Peyer's patch (tissue), 4 donors: ENCODE measurements at places on chromosomes 7 and 10. TPM values are rescaled to one million over a fixed set of nuclear protein-coding genes. Genes with fewer than 3 reads are reported as not detected.

Gene HOXA9
- total RNA-seq, result 71.2 TPM

Gene CYP26C1
- total RNA-seq, result not detected

DNA sequence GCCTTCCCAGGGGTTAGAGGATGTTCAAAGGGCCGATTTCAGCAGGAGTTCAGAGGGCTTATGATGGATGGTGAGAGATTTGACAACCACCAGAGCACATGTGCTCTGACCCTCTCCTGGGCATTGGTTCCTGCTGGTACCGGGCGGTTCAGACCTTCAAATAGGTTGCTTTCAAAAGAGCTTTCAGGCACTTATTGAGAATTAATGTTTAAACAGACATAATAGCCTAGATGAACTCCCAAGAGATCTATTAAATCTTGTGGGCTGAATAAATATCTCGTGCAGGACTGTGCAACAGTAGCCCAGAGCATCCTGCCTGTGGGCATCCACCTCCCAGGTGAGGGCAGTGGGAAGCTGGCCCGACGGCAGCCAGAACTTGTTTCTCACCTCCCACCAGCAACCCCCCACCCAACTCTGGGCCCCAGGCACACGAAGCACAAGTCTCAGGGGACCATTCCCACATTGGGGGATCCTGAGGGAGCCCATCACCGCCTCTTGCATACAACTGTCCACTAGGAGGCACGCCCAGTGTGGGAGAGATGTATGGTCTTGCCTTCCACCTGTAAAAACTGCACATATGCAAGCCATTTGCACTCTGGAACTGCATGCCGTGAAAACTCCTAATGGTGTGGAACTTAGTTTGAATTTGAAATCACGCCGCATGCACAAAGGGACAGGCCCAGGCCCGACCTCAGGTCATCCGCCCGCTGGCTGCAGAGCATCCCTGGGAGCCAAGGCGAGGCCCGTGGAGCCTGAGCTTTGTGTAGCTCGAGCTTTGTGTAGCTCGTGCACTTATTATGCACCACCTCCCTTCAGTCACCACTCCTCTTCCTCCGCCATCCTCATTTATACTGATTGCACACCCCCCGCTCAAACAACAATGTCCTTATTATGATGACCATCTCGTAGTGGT lies 147.8 kb downstream of the ADCY1 start:
- no peak overlapping the region for H3K4me3 ChIP-seq
- H3K27me3 ChIP-seq, result no peaks in the 10 kb centered on the region
- no peak overlapping the region for H3K27ac ChIP-seq
- no peak for DNase-seq
- no peaks in the 10 kb centered on the region for H3K4me1 ChIP-seq

DNA sequence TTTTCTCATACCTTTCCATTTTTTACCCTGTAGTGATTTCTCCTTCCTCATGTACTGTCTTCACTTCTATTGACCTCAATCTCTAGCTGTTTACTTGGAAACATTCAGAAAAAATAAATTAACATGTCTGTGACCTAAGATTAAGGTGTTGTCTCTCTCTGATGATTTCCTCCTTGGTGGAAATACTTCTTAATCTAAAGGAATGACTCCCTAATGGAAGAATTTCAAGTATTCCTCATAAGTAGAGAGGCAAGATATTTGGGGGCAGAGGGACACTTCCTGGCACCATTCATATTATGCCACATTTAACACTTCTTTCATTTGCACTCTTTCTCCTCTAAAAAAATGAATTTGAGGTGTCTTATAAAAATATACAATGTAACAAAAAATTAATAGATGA lies 202.8 kb downstream of the NEBL start:
- no peak overlapping the region for H3K4me3 ChIP-seq
- no peak for DNase-seq
- H3K27ac ChIP-seq, result no peak overlapping the region
- H3K27me3 ChIP-seq, result no peaks in the 10 kb centered on the region
- H3K4me1 ChIP-seq, result no peaks in the 10 kb centered on the region

GRCh38 chr10:52639652-52640051 lies 132.9 kb downstream of the MBL2 start:
- no peak for DNase-seq
- H3K27me3 ChIP-seq, result no peaks in the 10 kb centered on the region
- no peak overlapping the region for H3K27ac ChIP-seq
- H3K4me3 ChIP-seq, result no peak overlapping the region
- no peaks in the 10 kb centered on the region for H3K36me3 ChIP-seq
- no peaks in the 10 kb centered on the region for H3K4me1 ChIP-seq

DNA sequence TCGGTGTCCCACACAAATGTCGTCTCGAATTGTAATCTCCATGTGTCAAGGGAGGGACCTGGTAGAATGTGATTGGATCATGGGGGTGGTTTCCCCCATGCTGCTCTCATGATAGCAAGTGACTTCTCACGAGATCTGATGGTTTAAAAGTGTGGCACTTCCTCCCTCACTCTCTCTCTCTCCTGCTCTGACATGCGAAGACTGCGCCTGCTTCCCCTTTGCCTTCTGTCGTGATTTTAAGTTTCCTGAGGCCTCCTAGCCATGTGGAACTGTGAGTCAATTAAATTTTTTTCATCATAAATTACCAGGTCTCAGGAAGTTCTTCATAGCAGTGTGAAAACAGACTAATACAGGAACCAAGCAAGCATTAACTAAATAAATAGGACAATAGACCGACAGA lies 229.1 kb downstream of the GFRA1 start:
- no peak overlapping the region for H3K27ac ChIP-seq
- H3K4me1 ChIP-seq, result no peaks in the 10 kb centered on the region
- no peak overlapping the region for H3K4me3 ChIP-seq
- H3K36me3 ChIP-seq, result no peaks in the 10 kb centered on the region

DNA sequence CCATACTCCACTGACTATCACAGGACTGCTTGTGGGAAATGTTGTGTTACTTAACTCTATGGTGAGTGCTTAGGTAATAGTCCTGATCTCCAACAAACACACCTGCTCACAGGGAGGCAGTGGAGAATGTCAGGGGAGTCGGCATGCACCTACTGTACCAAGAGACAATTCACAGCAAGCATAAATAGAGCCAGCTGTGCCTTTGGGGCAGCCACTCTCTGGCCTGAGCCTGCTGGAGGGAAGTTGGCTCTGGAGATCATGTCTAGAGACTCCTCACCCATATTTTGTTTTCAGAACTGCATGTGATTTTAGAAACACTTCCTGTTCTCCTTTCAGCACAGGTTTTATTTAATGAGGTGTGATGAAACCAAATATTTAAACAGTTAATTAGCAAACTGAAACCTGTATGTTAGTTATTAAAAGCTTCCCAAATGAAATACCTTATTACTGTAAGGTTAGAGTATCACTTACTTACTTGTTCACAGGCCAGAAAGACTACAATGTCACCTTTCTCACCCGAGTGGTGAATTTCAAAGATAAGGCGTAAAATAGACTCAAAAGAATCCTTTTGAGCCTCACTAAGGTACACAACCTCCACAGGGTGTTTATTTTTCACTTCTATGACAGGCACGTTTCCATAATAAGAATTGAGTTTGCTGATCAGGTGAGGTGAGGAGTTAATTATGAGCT lies 21.8 kb downstream of the DHX32 start:
- no peak overlapping the region for H3K27ac ChIP-seq

GRCh38 chr7:116241291-116241690 lies 31.0 kb downstream of the TES start:
- H3K36me3 ChIP-seq, result peaks cover 19% of the 10 kb centered on the region
- DNase-seq, result no peak
- H3K4me3 ChIP-seq, result no peak overlapping the region
- no peak overlapping the region for H3K27ac ChIP-seq
- H3K4me1 ChIP-seq, result no peaks in the 10 kb centered on the region

DNA sequence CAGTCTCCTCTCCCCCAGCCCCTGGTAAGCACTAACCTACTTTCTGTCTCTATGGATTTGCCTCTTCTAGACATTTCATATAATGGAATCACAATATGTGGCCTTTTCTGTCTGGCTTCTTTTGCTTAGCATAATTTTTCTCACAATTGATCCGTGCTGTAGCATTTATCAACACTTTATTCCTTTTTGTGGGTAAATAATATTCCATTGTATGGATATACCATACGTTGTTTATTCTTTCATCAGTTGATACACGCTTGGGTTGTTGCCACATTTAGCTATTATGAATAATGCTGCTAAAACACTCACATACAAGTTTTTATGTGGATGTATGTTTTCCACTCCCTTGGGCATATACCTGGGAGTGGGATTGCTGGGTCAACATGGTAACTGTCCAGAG lies 25.8 kb downstream of the MCM10 start:
- H3K27ac ChIP-seq, result no peak overlapping the region
- H3K4me3 ChIP-seq, result no peak overlapping the region
- no peaks in the 10 kb centered on the region for H3K4me1 ChIP-seq
- H3K27me3 ChIP-seq, result no peaks in the 10 kb centered on the region
- DNase-seq, result no peak

Gene STEAP1
- total RNA-seq, result 2.9 TPM

- no peak for DNase-seq
- H3K27ac ChIP-seq, result no peak overlapping the region
- no peaks in the 10 kb centered on the region for H3K27me3 ChIP-seq
- H3K4me3 ChIP-seq, result no peak overlapping the region
- no peaks in the 10 kb centered on the region for H3K4me1 ChIP-seq
- H3K36me3 ChIP-seq, result no peaks in the 10 kb centered on the region
Observed at GRCh38 chr7:83038787-83039186, 123.9 kb downstream of the PCLO start.

DNA sequence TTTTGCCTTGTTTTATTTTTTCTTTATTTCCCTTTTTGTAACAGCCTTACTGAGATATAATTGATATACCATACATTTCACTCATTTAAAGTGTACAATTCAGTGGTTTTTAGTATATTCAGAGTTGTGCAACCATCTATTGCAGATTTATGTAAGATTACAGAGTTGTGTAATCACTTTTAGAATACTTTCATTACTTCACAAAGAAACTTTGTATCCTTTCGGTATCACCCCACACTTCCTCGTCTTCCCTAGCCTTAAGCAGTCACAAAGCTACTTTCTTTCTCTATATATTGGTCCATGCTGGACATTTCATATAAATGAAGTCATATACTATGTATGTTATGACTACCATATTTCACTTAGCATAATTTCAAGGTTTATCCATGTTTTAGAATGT lies 74.6 kb downstream of the ATRNL1 start:
- no peak overlapping the region for H3K27ac ChIP-seq
- H3K4me3 ChIP-seq, result no peak overlapping the region
- no peaks in the 10 kb centered on the region for H3K4me1 ChIP-seq
- no peak for DNase-seq
- no peaks in the 10 kb centered on the region for H3K36me3 ChIP-seq

DNA sequence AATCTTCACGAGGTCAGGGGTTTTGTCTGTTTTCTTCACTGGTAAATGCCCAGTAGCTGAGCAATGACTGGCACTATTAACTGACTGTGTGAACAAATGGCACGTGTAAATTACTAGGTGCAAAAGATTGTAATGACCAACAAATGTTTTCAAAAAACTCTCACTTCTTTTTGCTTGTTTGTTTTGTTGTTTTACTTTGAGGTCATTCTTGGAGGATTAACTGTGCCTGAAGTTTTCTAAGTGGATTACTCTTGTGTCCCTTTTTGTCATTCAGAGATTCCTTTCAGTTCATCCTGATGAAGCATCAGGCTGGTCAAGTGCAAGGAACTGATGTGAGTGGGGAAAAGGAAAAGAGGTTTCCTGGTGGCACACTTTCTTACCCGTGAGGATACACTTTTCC lies 74.4 kb upstream of the PPP1R3C start:
- H3K27me3 ChIP-seq, result no peaks in the 10 kb centered on the region
- no peak for DNase-seq
- no peak overlapping the region for H3K4me3 ChIP-seq
- no peaks in the 10 kb centered on the region for H3K4me1 ChIP-seq
- no peak overlapping the region for H3K27ac ChIP-seq

Gene FGFBP3
- total RNA-seq, result 0.53 TPM

Gene RAB19
- 18.6 TPM for total RNA-seq

GRCh38 chr10:117249493-117250093 lies 8.7 kb downstream of the SLC18A2 start:
- H3K27ac ChIP-seq, result no peak overlapping the region
- no peaks in the 10 kb centered on the region for H3K27me3 ChIP-seq
- DNase-seq, result no peak
- H3K4me1 ChIP-seq, result no peaks in the 10 kb centered on the region
- no peak overlapping the region for H3K4me3 ChIP-seq

GRCh38 chr10:62414359-62414758 lies 40.2 kb downstream of the ZNF365 start:
- no peak overlapping the region for H3K4me3 ChIP-seq
- no peak overlapping the region for H3K27ac ChIP-seq
- H3K27me3 ChIP-seq, result no peaks in the 10 kb centered on the region
- no peaks in the 10 kb centered on the region for H3K36me3 ChIP-seq

Gene OGDHL
- total RNA-seq, result 1.7 TPM

DNA sequence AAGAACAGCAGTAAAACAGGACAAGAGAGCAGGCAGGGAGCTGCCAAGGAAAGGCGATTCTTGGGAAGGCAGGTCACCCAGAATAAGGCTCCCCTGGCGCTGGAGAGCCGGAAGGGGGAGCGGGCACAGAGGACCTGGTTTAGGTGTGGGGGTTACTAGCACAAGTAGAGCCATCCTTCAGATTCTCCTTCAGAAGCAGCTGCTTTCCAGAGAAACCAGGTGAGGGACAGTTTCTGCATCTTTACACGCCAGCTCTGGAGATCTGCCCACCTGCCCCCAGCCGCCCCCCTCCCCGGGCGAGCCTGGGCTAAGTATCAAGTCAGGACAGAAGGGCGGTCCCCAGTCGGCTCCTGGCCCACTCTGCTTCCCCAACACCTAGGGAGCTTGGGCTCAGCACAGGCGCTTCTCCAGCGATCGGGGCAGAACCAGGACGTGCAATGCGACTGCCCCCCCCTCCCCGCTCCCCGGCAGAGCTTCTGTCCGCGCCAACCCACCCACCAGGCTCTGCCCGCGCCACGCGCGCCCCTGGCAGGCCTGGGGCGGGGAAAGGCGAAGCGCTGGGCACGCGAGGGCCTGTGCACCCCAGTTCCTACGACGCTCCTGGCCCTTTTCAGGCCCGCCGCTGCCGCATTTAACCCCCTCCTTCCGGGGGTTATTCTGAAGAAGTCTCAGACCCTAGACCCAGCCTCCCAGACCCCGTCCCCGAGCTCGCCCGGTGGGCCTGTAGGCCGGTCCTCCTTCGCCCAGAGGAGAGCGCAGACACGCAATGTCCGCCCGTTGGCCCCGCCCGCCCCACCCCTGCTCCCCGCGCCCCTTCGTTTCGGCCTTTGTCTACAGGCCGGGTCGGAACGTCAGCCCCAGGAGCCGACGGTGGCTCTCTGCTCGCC lies 4.4 kb upstream of the EN2 start:
- no peak for DNase-seq
- H3K4me1 ChIP-seq, result no peaks in the 10 kb centered on the region
- no peak overlapping the region for H3K27ac ChIP-seq
- H3K4me3 ChIP-seq, result no peak overlapping the region
- H3K36me3 ChIP-seq, result no peaks in the 10 kb centered on the region
- H3K27me3 ChIP-seq, result no peaks in the 10 kb centered on the region
